Amygdala (tissue), 56 donors: ENCODE measurements at places on chromosomes 11 and 22.
A peak's percentile ranks its signal among the peaks of the same experiment; 100 is the strongest.

DNA sequence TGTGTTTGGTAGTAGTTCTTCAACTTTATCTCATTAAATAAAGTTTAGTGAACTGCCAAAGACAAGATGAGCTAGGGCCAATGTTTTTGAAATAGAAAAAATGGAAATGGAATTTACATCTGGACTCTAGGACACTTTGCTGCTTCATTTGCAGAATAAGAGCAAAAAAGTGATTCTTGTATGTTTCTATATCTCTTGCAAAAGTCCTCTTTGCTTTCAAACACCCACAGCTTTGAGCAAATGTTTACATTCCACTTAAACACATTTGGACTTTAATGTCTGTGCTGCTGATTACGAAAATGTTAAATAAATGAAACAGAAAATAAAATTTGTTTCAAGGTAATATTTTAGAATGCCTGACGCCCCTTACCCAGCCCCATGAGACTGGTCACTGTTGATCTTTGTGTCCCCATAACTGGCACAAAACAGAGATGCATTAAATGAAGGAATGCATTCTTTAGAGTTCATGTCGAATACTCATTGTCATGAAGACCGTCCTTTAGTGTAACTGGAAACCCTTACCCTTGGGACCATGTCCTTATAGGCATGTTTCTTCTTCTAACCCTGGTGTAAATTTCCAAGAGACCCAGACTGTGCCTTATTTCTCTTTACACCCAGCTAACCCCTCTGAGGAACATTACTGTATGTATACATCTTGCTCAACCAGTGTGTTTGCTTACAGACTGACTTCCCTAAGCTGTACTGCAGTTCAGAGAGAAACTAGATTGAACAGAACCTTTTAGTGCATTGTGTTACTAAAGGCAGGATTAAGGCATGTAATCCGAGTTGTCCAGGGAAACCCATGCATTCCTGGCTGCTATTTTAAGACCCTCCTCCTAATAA is 199.7 kb downstream of the NAV2 start:
- DNase-seq = no peak

DNA sequence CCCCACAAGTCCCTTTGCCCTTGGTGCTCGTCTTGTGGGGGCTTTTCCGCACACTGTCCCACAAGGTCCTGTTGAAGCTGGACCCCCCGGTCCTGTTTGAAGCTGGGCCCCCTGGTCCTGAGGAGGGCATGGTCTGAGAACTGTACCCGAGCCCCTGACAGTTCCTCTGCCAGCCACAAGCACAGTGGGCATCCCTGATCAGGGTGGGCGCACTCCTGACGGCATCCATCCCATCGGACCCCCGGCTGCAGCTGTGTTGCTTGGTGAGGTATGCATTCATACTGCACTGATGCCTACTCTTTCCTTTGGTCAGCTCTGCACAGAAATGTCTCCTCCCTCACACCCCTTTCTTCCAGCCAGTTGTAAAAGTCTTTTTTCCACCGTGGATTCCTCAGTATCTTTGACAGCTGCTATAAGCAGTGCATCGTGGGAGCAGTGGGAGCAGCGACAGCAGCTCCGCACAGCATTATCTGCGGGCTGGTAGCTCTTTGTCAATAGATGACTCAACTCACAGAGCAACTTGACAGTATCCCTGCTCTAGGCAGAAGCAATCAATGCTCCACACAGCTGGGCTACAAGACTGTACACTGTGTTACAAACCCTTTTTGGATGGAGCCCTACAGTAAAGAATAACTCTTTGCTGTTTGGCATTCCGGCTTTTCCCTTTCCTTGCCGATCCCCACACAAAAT is 1030.8 kb upstream of the CCDC90B start:
- DNase-seq = peak; percentile 37

DNA sequence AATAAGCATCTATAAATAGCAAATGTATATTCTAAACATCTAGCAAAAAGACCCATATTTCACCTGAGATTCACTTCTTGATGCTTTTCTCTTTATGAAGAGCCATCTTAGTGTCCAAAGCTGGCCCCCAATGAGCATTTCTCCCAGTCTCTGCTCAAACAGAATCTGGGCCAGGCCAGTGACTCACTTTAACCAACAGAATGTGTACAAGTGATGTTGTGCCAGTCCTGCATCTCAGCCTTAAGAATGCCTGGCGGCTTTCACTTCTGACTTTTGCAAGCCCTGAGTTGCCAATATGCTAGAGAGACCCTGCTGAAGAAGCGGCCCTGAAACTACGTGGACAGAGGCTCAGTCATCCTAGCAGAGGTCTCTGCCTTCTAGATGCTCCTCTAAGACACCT is 6.9 kb upstream of the COPB1 start:
- DNase-seq = no peak

- no peak for DNase-seq
Observed at GRCh38 chr22:43854121-43854785, 8.1 kb downstream of the SULT4A1 start.

DNA sequence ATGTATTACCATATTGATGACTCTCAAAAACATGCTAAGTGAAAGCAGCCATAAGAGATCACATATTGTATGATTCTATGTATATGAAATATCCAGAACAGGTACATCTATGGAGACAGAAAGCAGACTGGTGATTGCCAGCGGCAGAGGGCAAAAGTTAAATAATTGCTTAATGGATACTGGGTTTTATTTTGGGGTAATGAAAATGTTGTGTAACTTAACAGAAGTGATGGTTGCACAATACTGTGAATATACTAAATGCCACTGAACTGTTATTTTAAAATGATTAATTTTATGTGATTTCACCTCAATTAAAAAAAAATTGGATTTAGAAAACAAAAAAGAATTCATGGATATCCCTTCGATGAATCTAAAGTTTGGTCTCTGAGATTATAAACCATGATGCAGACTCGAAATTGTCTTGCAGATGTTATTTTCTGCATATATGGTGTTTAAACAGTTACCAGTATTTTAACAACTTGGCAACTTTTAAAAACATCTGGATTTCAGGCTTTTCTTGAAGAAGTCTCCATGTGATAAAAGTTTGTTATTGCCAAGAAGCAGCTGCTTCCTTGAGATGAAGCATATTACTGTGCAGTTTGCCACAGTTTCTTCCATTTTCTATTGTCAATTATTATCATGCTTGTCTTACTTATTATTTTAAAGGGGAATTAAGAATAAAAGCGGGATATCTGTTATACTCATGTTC is 38.1 kb downstream of the LARGE2 start:
- no peak for DNase-seq

- DNase-seq = no peak
Observed at GRCh38 chr22:49867303-49868265, 13.9 kb downstream of the ZBED4 start.

DNA sequence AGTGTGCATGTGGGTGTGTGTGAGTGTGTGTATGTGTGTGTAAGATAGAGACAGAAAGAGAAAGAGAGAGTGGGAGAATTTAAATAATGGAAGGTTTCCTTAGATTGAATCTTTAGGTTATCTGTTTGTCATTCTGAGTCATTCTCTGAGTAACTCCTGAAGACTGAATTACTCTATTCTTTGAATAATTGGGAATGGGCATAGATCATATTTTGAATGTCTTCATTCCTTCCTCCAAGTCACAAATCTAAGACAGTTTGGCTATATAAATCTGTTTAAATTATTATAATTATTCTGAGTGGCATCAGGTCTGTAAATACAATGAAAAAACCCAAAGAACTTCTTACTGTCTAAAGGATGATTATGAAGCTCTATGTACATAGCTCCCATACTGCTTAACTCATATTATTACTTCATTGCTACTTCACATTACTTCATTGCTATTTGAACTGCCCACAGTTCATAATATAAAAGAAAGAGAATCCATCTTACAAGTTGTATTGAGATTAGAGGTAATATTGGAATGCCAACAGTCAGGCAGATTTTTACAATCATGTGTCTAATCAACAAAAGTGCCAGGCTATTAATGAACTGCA is 346.6 kb upstream of the CCDC179 start:
- DNase-seq = no peak

DNA sequence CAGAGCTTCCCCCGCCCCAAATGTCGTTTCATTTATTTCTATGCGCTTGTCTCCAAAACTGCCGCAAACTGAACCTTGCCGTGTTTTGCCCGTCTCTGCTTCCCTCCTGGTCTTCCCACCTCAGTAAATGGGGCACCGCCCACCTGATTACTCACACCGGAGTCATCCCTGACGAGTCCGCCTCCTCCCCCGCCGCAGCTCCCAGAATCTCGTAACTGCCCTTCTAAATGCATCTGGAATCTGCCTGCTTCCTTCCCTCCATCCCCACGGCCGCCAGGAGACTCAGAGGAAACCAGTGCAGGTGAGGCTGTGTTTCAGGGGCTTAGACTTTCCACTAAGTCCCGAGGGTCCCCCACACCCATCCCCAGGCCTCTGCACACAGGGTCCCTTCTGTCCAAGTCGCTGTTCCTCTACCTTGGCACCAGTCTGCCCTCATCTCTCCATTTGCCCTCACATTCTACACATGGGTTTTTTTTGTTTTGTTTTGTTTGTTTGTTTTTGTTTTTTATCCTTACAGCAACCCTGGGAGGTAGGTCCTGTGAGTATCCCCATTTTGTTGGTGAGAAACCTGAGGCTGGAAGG is 62.6 kb upstream of the PHF21B start:
- peak; percentile 26 for DNase-seq

DNA sequence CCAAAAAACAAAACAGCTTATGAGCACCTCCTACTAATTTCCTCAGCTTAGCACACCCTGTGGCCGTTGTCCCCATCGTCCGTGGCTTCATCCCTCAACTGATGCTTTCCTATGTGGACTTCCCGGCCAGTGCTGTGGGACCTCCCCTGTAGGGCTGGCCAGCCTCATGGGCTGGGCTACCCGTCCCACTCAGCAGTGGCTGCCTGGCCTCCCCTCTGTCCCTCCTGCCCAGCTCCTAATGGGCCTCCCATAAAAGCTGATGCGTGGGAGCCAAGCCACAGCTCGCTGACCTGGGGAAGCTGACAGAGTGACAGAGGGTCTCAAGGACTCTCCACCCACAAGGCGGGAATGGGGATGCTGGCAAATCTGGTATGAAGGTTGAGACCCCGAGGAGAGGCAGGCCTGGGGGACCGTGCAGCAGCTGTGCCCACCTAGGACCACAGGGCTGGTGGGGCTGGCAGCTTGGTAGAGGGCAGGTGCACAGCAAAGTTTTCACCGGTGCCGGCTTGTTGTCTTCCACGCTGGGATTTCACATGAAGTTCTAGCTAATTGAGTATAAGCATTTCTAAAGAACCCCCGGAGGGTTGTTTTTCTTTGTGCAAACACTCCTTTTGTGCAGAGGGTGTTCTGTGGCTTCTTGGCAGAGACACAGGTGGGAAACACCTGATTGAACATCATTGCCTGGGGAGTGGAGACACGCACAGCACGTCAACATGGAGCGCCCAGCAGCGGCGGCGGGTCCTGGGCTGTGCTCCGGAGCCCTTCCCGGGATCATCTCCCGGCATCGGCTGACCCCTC is 23.2 kb downstream of the TBX1 start:
- no peak for DNase-seq

DNA sequence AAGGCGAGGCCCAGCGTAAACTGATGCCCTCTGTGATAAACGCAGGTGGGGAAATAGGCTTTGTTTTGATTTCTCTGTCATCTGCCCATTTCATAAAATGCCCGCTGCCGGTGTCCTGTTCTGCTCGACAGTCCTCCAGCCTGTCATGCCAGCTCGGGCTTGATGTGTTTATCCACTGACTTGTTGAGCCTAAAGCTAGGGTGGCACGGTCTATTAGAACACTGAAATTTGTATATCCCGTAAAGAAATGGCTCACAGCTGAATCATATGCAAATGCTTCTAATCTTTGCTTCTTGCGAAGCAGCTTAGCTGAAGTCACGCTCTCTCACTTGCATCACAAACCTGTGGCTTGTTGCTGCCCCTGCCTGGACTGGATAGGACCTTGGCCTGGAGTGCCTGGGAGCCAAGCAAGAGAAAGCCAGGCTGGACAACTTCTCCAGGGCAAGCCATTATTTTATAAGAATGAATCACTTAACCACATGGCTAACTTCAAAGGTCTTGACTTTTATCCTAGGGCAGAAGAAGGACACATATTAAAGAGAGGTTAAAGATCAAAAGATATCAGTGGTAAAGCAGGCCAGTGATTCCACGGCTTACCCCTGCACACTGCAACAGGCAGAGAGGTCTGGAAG is 33.1 kb downstream of the EHF start:
- DNase-seq = no peak

DNA sequence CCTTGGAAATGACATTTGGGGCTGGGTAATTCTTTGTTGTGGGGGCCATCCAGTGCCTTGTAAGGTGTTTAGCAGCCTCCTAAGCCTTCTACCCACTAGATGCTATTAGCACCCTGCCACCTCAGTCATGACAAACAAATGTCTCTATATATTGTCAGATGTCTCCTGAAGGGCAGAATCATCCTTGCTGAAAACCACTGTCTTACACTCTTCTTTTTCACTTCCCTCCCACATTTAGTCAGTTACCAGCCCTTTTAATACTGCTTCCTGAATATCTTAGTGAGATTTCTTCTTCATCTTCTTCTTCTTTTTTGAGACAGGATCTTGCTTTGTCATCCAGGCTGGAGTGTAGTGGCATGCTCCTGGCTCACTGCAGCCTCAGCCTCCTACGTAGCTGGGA is 33.1 kb downstream of the TNRC6B start:
- DNase-seq = no peak

DNA sequence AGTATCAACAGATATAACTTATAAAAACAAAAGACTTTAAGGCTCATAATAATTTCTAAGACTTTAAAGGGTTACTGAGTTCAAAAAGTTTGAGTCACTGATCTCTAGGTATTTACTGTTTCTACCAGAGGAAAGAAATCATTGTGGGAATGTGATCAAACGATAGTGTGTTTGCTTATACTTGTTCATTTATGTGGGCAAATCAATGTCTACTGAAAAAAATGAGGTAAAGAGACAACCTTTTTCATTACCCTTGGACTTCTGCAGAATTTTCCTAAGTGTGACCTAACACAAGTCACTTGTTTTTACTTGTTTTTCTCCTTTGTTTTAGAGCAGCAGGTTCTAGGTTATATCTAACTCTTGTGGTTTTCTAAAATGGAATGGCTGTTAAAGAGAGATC is 65.4 kb downstream of the PRR5L start:
- DNase-seq = no peak

- no peak for DNase-seq
Observed at GRCh38 chr11:23919455-23919854, 577.4 kb upstream of the LUZP2 start.

DNA sequence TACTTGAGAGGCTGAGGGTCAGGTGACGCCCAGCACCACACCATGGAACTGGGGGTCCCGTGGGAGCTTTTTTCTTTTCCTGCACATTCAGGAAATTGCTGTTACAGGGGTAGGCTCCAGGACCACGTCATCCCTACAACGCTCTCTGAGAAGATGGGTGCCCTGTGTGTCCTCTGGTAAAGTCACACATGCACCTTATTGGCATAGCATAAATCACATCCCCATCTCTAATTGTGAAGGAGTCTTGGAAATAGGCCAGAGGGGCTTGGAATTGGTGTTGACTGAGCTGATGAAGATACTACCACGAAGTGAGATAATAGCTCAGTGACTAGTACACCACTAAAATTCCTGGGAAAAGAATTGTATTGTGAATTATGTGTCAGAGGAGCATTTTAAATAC is 57.6 kb downstream of the TNRC6B start:
- DNase-seq = no peak
